Cardiac muscle cell (in vitro differentiated cells and primary cell): ENCODE measurements at places on chromosomes 4 and X.

DNA sequence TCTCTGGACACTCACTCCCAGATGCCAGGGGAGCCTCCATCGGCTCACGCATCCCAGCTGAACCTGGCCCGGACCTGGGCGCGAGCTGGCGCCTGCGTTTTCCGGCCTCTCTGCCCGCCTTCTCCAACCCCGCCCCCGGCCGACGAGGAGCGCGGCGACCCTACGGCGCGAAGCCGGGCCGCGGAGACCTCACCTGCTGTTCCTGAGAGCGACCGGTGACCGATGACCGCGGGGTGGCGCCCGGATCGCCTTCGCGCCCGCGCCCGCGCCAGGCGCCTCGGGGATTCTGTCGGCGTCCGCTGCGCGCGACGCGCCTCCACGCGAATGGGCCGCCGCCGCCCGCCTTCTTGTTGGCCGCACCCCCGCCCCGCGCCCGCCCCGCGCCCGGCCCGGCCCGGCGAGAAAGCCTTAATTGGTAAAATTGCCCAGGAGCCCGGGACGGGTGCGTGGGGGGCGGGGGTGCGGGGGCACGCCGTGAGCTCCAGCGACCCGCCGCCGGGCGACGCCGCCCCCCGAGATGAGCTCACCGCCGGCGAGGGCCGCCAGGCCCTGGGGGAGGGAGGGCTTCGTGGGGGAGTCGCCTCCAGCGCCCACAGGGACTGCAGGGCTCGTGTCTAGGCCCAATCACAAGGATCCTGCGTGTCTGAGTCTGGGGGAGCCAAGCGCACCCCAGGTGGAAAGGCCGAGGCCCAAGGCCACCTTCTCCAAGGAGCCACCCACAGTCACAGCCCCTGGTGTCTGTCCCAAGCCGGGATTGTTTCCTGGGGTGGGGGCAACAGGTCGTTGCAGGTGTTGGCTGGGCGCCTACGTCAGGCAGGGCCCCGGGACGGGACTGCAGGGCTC is at the start of gene FLNA:
Gene FLNA, minus strand, starts transcription at position 322 of the 843 bp plus-strand sequence. CDS start 3,389 bp downstream, outside the sequence.
- H3K4me3 ChIP-seq, result peak within 1 kb of the TSS; percentile 24
- H3K4me1 ChIP-seq, result peaks cover 13% of the 10 kb centered on the region
- H3K36me3 ChIP-seq, result no peaks in the 10 kb centered on the region
- H3K27me3 ChIP-seq, result no peaks in the 10 kb centered on the region
- peak; percentile 34 for DNase-seq
- H3K27ac ChIP-seq, result peak within 1 kb of the TSS; percentile 93

DNA sequence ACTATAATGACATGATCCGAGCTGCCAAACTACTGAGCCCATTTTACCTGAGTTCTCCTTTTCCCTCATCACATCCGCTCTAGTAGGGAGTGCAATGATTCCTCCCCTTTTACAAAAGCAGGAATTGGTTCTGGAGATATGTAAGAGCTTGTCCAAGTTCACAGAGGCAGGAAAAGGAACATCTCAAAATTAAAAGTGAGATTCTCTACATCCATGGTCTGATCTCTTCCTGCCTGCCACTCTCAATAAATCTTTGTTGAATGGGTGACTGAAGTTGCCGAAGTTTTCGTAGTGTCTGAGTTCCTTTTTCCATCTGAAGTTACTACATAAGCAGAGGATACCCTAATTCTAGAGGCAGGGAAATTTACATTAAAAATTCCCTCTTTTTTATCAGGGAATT is at the start of gene FGFBP1:
Gene FGFBP1, minus strand, starts transcription at position 101 of the 400 bp plus-strand sequence. CDS start 2,108 bp downstream, outside the sequence.
- no peak within 1 kb of the TSS for H3K27ac ChIP-seq
- no peak for DNase-seq
- no peaks in the 10 kb centered on the region for H3K36me3 ChIP-seq
- no peaks in the 10 kb centered on the region for H3K4me1 ChIP-seq
- no peak within 1 kb of the TSS for H3K4me3 ChIP-seq
- peaks cover 6% of the 10 kb centered on the region for H3K27me3 ChIP-seq

DNA sequence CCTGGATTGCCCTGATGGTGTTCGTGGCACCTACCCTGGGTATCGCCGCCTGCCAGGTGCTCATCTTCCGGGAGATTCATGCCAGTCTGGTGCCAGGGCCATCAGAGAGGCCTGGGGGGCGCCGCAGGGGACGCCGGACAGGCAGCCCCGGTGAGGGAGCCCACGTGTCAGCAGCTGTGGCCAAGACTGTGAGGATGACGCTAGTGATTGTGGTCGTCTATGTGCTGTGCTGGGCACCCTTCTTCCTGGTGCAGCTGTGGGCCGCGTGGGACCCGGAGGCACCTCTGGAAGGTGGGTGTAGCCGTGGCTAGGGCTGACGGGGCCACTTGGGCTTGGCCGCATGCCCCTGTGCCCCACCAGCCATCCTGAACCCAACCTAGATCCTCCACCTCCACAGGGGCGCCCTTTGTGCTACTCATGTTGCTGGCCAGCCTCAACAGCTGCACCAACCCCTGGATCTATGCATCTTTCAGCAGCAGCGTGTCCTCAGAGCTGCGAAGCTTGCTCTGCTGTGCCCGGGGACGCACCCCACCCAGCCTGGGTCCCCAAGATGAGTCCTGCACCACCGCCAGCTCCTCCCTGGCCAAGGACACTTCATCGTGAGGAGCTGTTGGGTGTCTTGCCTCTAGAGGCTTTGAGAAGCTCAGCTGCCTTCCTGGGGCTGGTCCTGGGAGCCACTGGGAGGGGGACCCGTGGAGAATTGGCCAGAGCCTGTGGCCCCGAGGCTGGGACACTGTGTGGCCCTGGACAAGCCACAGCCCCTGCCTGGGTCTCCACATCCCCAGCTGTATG is 1.8 kb downstream of the AVPR2 start:
- no peaks in the 10 kb centered on the region for H3K36me3 ChIP-seq
- DNase-seq, result no peak
- H3K27me3 ChIP-seq, result no peaks in the 10 kb centered on the region
- H3K4me3 ChIP-seq, result no peak overlapping the region

DNA sequence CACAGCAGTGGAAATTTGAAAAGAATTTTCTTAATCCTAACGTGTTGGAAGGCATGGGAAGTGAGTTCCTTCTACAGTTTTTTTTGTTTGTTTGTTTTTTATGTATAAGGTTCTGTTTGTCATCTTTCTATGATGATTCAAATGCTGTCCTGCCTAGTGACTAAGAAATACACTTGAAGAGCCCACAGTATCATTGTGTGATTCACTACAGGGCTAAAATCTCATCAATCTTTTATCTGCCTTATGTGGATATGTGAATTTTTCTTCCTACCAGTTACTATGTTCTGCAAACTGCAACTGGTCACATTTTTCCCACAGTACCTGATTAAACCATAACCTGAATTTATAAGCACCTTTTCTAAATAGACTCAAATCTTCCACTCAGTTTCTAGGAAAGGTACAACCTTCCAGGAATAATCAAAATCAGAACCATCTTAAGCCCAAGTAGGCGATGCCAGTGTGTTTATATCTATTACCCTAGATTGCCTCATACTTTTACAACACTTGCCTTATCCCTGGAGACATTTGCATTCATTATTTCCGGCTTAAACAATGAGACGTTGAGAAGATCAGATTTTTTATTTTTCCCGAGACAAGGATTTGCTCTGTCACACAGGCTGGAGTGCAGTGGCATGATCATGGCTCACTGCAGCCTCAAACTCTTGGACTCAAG is 214.6 kb upstream of the GALNT7 start:
- no peak overlapping the region for H3K27ac ChIP-seq
- DNase-seq, result no peak
- no peak overlapping the region for H3K4me3 ChIP-seq
- H3K36me3 ChIP-seq, result no peaks in the 10 kb centered on the region
- H3K4me1 ChIP-seq, result no peaks in the 10 kb centered on the region

DNA sequence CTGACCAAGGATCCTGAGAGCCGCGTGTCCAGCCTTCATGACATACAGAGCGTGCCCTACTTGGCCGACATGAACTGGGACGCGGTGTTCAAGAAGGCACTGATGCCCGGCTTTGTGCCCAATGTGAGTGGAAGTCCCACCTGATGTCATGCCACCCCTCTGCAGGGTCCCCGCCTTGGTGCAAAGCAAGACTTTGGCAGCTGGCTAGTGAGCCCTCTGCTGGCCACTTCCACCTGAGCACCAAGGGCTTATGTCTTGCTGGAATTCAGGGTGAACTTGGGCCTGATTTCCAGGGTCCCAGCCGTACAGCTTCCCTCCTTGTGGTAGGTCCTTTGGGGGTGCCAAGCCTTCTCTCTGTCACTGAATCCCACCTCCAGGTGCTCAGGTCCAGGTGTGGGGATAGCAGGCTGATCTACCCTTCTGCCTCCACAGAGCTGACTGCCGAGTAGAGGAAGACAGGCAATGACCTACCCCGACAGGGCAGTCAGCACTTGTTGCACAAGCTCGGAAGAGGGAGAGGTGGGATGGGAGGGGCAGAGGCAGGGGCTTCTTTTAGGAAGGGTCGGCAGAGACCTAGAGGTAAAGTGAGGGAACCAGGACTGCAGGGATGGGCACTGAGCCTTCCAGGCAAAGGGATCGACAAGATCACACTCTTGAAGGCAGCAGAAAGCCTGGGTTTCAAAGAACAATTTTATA is 248.1 kb downstream of the EVC2 start:
- peak; percentile 40 for DNase-seq
- no peaks in the 10 kb centered on the region for H3K27me3 ChIP-seq

- DNase-seq, result peak; percentile 86
- no peaks in the 10 kb centered on the region for H3K27me3 ChIP-seq
- peaks cover 13% of the 10 kb centered on the region for H3K4me1 ChIP-seq
Measured at GRCh38 chr4:45663003-45663402, 460.9 kb downstream of the GABRG1 start.

DNA sequence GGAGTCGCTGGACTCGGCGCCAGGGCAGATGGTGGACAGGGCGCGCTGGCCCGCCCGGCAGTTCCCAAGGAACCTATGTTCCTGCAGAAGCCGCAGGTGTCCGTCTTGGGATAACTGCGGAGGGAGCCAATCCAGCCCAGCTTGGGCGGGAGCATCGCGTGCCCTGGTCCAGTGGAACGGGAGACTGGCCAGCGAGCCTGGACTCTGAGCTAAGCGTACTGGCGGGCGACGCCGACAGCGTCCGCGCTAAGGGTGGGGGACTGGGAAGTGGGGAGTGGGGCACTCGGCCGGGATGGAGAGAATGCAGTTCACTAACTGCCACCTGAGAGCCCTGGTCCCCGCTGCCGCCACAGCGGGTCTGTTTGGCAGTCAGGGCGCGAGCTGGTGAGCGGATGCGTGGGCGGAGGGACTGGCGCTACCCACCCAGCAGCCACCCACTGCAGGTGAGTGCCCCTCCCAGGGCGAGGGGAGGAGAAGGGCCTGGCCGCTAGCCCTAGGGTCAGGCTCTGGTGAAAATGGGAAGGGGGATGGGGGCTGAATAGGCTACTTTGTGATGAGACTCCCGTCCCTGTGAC is 1.3 kb upstream of the MAMLD1 start:
- no peaks in the 10 kb centered on the region for H3K36me3 ChIP-seq
- no peaks in the 10 kb centered on the region for H3K4me1 ChIP-seq
- H3K27ac ChIP-seq, result no peak overlapping the region
- peaks cover 93% of the 10 kb centered on the region for H3K27me3 ChIP-seq
- peak; percentile 18 for DNase-seq

DNA sequence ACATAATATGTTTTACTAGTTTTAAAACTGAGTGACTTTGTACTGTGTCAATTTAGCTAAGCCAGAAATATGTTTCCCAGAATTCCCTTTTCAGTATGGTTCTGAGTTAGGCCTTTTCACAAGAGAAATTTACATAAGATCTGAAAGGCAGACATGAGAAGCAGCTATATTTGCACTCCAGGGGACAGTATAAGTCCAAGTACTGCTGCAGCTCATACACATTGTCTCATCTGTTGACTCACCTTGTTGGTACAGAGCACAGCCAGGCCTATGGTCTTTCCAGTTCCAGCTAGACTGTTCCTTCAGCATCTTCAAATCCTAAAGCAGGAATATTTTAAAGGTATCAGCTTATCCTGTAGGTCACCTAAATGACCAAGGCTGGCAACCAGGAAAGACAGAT is 53.5 kb downstream of the BMP3 start:
- no peak overlapping the region for H3K27ac ChIP-seq
- peak; percentile 64 for DNase-seq
- no peaks in the 10 kb centered on the region for H3K27me3 ChIP-seq

GRCh38 chr4:102405821-102406401 is 60.6 kb upstream of the SLC39A8 start:
- H3K36me3 ChIP-seq, result no peaks in the 10 kb centered on the region
- H3K4me3 ChIP-seq, result no peak overlapping the region
- H3K27ac ChIP-seq, result no peak overlapping the region
- H3K27me3 ChIP-seq, result no peaks in the 10 kb centered on the region
- no peaks in the 10 kb centered on the region for H3K4me1 ChIP-seq

GRCh38 chrX:63743596-63743995 is 41.4 kb downstream of the ARHGEF9 start:
- H3K4me1 ChIP-seq, result peaks cover 7% of the 10 kb centered on the region
- no peaks in the 10 kb centered on the region for H3K27me3 ChIP-seq
- H3K4me3 ChIP-seq, result no peak overlapping the region
- DNase-seq, result no peak
- H3K36me3 ChIP-seq, result no peaks in the 10 kb centered on the region

DNA sequence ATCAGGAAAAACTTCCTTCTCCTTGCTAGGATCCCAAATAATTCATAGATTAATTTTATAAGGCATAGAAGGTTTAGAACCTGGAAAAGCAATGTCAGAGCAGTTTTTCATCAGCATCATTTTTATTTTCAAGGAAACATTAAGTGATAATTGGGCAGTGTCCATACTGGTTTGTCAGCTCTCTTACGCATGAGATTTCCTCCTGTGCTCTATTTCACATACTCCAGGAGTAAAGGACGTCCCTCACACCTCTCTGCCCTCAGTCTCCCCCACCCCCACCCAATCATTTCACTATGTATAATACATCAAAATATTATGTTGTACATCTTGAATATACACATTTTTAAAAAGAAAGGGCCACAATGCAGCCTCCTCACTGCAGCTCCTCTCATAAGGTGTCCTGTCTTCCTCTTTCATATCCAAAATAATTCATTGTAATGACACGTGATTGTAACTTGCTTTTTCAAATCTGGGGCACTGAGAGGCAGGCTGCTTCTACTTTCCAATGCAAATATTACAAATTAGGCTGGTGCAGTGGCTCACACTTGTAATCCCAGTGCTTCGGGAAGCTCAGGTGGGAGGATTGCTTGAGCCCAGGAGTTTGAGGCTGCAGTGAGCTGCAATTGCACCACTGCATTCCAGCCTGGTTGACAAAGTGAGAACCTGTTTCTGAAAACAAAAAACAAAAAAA is 34.4 kb downstream of the ARHGEF38 start:
- H3K36me3 ChIP-seq, result no peaks in the 10 kb centered on the region
- H3K27me3 ChIP-seq, result no peaks in the 10 kb centered on the region
- H3K4me1 ChIP-seq, result no peaks in the 10 kb centered on the region
- no peak overlapping the region for H3K27ac ChIP-seq
